ENCODE measurements at places on chromosomes 7 and 10.

DNA sequence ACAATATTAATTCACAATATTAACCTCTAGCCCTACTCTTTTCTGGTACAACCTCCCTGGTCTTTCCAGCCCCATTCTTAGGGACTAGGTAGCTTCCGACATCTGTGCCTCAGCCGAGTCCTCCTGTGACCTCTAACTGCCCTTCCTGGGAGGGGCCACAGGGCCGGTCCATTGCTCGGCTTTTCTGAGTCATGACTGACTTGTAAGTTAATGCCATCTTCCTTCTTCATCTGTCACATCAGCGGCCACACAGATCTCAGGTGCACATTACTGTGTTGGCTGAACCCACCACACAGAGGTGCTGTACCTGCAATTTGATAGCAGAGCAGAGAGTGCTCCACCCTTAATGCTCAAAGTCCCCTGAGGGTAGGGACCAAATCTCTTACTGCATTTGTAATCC, 4.1 kb upstream of the CPA4 start:
- no peak for DNase-seq

DNA sequence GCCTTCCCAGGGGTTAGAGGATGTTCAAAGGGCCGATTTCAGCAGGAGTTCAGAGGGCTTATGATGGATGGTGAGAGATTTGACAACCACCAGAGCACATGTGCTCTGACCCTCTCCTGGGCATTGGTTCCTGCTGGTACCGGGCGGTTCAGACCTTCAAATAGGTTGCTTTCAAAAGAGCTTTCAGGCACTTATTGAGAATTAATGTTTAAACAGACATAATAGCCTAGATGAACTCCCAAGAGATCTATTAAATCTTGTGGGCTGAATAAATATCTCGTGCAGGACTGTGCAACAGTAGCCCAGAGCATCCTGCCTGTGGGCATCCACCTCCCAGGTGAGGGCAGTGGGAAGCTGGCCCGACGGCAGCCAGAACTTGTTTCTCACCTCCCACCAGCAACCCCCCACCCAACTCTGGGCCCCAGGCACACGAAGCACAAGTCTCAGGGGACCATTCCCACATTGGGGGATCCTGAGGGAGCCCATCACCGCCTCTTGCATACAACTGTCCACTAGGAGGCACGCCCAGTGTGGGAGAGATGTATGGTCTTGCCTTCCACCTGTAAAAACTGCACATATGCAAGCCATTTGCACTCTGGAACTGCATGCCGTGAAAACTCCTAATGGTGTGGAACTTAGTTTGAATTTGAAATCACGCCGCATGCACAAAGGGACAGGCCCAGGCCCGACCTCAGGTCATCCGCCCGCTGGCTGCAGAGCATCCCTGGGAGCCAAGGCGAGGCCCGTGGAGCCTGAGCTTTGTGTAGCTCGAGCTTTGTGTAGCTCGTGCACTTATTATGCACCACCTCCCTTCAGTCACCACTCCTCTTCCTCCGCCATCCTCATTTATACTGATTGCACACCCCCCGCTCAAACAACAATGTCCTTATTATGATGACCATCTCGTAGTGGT, 147.8 kb downstream of the ADCY1 start:
- no peak for DNase-seq

- DNase-seq = no peak
Observed at GRCh38 chr7:47406801-47407129, 175.1 kb downstream of the TNS3 start.

DNA sequence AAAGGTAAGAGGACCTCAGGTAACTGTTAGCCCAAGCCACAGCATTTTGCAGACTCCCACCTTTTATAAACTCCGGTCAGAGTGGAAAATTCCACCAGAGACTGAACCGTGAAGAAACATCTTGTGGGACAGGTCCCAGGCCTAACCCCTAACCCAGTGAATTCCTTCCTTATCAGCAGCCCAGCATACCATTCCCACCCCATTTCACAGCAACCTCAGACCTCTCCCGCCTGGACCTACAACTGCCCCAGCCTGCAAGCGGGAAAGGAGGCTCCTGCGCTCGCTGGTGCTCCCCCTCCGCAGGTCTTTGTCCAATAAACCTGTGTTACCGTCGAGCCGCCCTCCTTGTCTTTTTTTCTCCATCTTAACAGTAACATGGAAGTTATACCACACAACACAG, 736.6 kb downstream of the MAGI2 start:
- no peak for DNase-seq

DNA sequence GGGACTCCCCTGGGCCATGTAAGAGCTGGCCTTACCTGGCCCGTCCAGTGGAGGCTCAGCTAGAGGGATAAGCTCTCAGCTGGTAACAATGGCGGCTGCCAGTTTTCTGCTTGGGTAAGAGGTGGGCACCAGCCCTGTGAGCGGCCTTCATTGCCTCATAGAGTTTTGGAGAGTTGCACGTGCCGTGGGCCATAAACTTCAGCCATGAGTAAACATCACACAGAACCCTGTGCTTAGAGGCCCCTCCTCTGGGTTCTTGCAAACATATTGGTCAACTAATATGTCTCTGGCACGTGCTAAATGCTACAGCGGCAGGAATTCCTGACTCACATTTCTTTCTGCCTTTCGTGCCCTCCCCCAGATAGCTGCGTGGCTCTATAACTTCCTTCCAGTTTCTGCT, 103.9 kb upstream of the LEP start:
- no peak for DNase-seq

DNA sequence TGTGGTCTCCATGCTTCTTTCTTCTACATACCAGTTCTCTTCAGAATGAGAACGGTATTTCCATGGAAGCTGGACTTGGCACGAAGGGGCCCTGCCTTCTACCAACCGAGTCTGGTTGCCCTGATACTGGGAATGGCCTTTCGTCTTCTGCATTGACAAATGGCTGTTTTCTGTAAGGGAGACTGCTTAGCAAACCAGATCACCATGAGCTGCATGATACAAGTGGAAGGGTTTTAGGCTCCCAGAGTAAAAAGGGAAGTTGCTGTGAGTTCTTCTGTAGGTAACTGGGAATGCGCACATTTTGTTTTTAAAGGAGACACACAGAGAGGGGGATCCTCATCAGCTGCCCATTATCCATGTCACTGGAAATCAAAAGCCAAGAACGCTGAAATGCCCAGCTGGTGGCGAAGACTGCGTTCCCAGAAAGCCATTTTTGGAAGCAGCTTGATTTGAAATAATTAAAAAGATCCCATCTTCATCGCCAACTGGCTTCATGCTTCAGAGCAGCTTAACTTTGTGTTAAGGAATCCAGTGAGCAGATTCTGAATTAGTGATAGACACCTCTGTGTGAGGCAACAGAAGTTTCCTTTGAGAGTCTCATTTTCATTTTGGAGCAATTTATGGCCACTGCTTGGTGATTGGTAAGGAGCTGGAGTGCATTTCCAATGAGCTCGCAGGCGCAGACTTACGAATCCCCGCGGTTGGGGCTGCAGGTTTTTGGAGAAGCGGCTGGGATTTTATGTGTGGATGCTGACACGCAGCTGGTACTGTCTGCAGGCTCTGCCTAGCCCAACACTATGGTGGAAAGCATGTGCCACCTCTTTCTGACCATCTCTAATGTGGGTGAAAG, 672.7 kb upstream of the FOXK1 start:
- no peak for DNase-seq

GRCh38 chr10:128808921-128809440, 658.1 kb upstream of the MGMT start:
- no peak for DNase-seq

DNA sequence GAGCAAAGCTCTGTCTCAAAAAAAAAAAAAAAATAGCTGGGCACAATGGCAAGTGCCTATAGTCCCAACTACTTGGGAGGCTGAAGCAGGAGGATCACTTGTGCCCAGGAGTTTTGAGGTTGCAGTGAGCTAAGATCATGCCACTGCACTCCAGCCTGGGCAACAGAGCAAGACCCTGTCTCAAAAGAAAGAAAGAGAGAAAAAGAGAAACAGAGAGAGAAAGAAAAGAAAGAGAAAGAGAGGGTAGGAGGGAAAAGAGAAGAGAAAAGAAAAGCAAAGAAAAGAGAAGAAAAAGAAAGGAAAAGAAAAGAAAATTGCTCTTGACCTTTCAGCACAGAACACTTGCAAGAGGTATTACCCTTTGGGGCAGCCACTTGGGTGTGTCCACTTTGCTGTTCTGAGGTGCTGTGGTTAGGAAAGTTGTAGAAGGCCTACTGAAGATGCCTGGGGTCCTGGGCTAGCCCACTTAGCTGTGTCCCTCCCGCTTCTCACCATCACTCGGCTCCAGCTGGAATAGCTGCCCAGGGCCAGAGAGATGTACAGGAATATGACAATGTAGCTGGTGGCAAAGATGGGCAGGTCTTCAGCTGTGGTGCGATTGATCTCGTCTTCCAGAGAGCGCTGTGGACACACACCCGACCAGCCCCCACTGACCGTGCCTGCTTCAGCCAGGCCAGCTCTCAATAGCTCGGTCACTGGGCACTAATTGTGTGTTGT, 5.6 kb downstream of the NPC1L1 start:
- DNase-seq = no peak

GRCh38 chr10:77494327-77494726, 143.3 kb downstream of the KCNMA1 start:
- DNase-seq = no peak

- no peak for DNase-seq
Observed at GRCh38 chr10:5566614-5567013, 41.9 kb downstream of the CALML3 start.

Data from bone marrow (tissue), 2 donors.